Left cardiac atrium (tissue), 4 donors: ENCODE measurements at places on chromosomes 3 and 15.

DNA sequence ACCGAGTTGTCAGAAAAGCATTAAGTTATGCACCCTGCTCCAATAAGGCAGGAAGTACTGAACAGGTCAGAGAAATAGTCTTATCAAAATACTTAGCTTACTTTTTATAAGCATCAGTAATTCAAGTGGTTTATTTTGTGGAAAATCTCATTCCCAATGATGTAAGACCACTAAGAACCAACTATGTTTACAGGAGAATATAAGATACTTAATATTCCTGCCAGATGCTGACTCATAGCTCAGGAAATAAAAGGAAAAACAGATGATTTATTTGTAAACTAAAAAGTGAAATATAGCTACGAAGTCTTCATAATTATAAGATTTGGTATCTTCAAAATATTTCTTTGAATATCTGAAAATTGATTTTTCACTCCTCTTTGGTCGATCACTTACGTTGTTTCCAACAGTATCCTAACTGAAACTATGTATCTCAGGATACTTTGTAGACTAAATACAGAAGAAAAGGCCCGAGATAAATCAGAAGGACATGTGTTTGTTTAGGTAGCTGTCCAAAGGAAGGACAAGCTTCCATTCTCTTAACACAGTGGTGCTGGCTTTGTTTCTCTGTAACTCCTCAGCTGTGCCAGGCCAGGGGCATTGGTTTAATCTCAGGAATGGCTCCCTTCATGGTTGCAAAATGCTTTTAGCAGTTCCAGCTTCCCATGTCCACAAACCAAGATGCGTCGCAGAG, 295.8 kb downstream of the GBE1 start:
- no peak for DNase-seq

DNA sequence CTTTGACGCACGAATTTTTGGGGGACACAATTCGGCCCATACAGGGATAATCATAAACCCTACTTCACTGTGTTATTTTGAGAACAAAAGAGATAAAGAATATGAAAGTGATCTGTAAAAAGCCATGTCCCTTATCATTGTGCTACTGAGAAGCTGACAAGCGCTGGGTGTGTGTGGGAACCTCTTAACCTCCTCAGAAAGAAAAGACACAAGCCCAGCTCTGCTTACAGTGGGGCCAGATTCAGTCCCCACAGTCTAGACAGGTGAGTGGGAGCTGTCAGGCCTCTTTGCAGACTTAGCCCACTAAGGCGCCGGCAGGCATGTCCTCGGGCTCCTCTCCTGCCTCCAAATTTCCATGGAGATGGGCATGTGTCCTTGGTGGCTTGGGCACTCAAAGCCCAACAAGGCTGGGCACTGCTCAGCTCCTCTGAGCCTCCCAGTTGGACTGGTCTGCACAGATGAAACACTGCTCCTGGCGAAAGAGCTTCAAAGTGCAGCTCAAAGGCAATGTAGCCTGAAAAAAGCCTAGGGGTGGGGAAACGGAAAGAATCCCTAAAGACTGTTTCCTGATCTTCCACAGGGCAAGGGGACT, 64.4 kb upstream of the ETV5 start:
- DNase-seq = no peak

- DNase-seq = no peak
These were observed 52.3 kb upstream of the HACD2 start for GRCh38 chr3:123637131-123637530.

- DNase-seq = no peak
These were observed 243.5 kb upstream of the TRIM42 start for GRCh38 chr3:140434261-140434905.

GRCh38 chr3:11650391-11650790, 6.7 kb upstream of the VGLL4 start:
- no peak for DNase-seq

- no peak for DNase-seq
These were observed 32.0 kb upstream of the ZNF445 start for GRCh38 chr3:44509393-44509921.

DNA sequence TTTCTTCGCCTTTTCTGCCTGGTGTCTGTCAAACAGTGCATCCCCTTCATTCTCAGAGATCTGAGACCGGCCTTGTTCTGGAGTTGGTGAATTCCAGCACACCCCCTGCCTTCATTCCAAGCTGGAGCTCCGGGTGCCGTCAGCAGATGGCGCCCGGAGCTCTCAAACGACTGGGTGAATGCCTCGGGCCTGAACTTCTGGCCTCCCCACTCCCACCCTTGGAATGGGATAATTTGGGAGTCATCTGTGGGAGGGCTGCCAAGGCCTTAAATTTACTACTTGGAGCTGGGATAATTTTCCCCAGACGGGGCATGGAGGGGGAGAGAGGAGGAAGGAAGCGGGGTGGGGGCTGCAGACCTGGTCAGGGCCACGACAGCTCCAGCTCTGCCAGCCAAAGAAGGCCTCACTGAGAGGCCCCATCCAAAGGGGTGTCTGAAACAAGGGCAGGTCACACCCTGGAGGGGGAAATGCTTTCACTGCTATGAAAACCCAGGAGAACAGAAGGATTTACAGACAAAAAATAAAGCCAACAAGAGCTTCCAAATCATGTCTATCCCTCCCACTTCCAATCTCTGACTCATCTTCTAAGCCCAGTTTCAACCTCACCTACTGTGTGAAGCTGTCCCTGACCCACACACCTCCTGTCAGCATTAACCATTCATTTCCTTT, 187.9 kb downstream of the OPA1 start:
- peak; percentile 82 for DNase-seq

- DNase-seq = no peak
These were observed 28.3 kb upstream of the AP4E1 start for GRCh38 chr15:50880206-50880605.

DNA sequence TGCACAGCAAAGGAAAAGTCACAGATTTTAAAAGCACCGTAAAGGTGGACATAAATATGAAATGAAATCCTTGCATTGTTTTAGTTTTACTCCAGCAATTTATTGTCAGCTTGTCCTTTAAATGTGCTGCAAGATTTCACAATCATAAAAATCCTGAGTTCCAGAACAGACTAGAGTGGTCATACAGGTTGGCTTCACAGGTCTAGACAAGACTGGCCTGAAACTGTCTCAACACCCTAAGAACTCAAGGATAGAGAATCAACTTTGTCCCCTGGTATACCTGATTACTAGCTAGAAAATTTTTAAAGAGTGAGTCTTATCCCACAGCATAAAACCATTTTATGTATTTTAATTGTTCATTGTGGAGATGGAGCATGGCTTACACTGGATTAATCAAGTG, 521.7 kb upstream of the MCTP2 start:
- no peak for DNase-seq

- no peak for DNase-seq
These were observed 84.3 kb upstream of the TNFSF10 start for GRCh38 chr3:172607305-172608121.

DNA sequence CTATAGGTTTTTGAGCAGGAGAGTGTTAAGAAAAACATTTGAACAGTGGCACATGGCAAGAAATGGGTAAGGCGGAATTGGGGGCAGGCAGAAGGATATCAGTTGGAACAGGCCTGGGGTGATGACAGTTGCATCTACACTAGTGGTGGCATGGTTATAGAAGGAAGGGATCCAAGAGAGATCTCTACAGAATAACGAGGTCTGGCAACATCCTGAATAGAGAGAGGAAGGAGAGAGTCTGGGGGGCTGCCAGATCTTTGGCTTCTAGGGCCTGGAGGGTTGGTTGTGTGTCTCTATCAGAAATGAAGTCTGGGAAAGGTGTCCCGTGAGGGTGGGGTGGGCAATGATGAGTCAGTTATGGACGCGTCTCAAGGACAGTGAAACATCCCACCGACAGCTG, 26.3 kb downstream of the FSTL1 start:
- peak; percentile 46 for DNase-seq

DNA sequence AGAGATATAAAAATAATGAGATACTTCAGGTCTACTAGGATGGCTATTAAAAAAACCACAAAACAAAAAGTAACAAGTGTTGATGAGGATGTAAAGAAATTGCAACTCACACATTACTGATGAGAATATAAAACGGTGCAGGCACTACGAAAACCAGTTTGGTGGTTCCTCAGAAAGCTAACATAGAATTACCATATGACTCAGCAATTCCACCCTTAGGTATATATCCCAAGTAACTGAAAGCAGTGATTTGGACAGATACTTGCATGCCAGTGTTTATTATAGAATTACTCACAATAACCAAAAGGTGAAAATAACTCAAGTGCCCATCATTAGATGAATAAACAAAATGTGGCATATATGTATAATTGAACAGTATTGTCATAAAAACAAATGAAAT, 87.5 kb upstream of the MELTF start:
- no peak for DNase-seq

DNA sequence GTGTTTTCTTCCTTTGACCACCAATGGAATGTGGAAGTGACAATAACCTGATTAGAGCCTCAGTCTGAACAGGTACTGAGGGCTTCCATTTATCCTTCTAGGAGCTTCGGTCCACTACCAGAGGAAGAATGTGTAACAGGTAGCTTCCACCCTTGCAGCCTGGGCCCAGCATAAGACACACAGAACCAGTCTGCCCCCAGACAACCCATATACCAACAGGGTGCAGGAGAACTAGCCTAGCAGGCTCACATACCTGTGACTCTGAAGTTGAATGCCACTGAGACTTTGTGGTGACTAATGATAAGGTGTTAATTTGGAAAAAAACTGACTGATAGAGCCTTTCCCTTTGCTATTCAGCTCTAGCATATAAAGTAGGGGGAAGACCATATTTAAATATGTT, 166.2 kb downstream of the NEK10 start:
- DNase-seq = no peak

DNA sequence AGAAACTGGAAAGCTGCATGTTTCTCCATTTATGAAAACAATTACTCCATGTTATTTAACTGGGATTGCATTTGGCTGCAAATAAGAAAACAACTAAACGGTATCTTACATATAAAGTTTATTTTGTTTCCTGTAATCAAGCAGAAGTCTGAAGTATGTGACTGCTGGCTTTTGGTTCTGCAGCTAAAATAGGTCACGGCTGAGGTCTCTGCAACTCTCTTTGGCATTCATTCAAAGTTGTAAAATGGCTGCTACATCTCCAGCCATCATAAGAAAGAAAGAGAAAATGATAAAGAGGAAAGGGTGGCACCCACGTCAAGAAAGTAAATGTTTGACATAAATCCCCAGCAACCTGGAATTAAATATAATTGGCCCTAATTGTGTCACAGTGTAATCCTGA, 406.1 kb downstream of the TBC1D5 start:
- DNase-seq = no peak

DNA sequence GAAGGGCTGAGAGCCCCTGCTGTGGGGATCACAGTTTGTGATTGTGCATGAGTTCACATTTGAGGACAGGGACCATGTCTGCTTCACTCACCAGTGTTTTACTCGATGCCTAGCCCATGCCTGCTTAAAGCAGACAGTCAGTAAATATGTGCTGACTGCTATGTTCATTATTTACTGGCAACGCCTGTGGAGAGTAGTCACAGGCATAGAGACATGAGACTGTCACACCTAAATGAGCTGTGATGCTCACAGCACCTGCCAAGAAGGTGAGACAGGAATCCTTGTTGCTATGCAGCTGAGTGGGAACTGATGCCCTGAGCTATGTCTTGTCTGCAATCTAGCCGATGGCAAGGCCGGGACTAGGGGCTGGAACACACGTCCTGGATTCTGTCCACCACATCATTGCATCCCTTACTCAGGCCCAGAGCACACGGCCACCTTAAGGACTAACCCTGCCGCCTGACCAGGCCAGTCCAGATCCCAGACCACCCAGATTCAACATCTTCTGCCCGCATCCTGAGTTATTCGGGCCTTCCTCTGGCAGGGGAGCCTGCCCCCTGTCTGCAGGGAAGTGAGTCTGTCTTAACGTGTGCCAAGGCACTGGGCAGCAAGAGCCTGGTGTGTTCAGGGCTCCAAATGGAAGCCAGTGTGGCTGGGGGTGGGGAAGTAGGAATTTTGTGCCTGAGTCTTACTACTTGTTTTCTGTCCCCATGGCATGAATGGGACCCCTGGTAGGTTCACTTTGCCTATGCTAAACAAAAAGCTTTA, 44.8 kb downstream of the FGD5 start:
- DNase-seq = no peak

DNA sequence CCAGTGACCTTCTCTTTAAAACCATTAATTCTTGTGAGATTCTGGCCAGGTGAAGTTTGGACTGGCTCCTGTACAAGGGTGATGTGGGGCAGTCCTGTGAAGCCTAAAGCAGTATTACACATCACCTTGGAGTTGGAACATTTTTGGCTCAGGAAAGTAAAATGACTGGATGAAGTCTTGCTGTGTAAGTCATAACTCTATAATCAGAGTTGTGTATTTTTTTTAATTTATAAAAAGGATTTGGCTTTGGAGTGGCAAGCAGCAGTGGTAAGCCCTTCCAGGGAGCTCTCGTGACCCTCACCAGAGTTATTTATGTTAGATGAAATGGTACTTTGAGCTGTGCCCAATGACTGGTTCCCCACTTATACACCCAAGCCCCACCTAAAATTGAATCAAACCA, 331.2 kb upstream of the DCBLD2 start:
- no peak for DNase-seq

DNA sequence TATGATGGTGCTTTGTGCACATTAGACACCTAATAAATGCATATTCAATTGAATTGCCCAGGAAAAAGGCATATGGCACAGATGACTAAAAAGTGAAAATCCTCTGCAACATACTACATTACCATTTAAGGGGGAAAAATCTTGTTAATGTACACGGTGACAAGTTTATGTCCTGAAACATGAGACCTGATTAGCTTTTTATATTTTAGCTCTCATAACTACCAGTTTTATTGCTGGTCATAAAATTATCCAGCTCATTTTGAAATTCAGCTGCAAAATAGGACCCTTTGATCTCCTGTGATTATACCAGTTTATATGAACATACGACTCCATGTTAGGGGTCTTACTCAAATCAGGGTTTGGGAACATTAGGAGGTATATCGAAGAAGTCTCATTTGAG, 684.6 kb upstream of the CCDC54 start:
- DNase-seq = no peak

GRCh38 chr3:190173426-190173825, 52.7 kb upstream of the P3H2 start:
- no peak for DNase-seq

- no peak for DNase-seq
These were observed 13.2 kb downstream of the XXYLT1 start for GRCh38 chr3:195257454-195258448.

- DNase-seq = no peak
These were observed 762.8 kb downstream of the CADM2 start for GRCh38 chr3:85721409-85722145.

DNA sequence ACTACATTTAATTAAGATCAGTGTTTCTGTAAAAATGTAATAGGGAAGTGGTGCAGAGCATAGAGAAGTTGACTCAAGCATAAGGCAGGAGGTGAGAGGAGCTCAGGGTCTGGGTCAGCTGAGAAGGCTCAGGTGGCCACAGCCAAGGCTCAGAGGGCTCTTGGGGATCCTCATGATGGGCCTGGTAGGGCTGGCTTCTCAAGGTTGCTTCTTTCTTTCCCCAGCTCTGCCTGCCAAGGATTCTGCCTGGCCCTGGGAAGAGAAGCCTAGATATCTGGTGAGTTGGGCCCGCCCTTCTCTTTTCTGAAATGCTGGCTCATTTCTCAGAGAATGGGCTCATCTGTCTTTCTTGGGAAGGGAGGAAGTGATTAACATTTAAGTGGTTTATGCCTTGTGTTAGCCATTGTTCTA, 6.5 kb downstream of the ZNF589 start:
- DNase-seq = no peak
